ENCODE measurements at places on chromosomes 7 and 10.
A peak's percentile ranks its signal among the peaks of the same experiment; 100 is the strongest.

GRCh38 chr7:151506901-151507382 is 12.8 kb downstream of the RHEB start:
- no peak for DNase-seq

DNA sequence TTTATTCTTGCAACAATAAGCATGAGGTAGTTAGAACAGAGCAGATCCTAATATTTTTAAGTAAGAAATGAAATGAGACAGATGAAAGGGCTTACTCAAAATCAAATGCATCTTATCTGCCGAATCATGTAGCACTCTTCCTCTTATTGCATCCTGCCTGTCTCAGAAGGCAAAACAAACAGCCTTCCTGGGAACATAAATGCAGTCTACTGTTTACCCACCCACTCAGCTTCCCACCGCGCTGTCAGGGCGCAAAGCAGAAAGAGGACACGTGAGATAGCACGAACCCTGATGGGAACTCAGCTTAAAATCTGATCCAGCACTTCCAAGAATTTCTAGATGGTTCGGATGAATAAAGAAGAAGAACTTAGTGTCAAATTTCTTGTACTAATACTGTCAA is 114.4 kb upstream of the CDK1 start:
- DNase-seq = no peak

DNA sequence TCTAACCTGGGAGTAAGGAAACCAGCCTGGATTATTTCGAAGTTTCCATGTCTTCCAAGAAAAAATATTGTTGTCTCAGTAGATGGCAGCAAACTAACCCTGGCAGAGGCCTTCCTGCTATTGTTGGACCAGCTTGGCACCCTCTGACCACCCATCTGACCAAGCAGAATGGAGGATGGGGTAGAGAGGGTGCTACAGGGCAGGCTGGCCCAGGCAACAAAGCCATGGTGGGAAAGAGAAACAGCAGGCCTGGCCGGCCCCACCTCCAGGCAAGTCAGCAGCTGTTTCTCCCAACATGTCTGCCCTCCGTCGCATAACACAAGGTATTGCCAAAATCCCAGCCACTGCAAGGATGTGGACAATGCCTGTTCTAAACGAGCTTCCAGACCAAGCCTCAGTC is 95.0 kb downstream of the FAM53B start:
- no peak for DNase-seq

- no peak for DNase-seq
Observed at GRCh38 chr7:24038993-24039392, 245.0 kb upstream of the NPY start.

DNA sequence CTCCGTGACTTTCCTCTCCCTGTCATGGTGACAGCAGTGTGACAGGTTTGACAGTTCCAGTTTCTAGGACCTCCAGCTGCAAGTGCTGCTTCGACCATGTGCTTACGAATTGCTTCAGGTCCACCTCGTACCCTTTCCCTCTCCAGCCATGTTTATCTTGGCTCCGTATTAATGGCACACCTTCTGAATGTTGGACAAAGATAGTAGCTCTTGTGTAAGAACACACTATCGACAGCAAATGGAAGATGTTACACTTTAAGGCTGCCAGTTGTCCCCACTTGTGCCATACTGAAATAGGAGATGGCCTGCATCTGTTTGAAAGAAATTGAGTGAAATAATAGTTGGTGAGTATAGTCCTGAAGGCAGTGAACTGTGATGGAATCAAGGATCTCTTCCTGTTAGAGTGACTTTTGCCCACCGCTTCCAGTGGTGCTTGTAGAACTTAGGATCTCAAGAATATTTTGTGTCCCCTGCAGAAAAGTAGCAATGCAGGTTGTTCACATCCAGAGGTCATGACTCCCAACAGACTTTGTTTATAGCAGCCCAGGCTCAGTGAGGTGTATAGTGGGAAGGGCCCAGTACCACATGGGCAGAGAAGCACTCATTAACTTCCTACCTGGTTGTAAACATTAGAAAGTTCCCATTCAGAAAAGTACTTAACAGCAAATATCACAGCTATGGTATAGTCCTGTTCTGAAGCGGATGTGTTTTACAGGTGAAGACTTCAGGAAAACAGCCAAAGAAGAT is 629.7 kb upstream of the GALNT17 start:
- DNase-seq = no peak

- DNase-seq = no peak
Observed at GRCh38 chr10:89153971-89154370, 53.1 kb downstream of the CH25H start.

GRCh38 chr10:128463991-128464760 is 338.0 kb upstream of the MKI67 start:
- no peak for DNase-seq

DNA sequence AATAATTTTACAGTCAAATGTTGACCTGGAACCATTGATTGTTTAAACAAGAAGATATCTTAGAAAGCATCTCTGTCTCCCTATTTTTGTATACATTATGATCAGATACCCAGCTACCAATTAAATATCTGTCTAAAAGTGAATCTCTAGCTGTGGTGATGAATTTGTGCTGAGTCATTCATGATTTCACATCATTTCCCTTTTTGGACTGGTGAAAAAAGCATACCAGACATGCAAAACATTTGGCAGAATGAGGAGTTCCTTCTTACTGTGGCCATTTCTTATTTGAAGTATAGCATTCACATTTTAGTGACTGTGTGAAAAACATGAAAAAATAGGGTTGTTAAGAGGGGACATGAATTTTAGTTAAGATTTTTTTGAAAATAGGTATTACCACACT is 98.0 kb upstream of the GATA3 start:
- DNase-seq = peak; percentile 8

- DNase-seq = no peak
Observed at GRCh38 chr10:1536341-1536740, 201.0 kb downstream of the ADARB2 start.

DNA sequence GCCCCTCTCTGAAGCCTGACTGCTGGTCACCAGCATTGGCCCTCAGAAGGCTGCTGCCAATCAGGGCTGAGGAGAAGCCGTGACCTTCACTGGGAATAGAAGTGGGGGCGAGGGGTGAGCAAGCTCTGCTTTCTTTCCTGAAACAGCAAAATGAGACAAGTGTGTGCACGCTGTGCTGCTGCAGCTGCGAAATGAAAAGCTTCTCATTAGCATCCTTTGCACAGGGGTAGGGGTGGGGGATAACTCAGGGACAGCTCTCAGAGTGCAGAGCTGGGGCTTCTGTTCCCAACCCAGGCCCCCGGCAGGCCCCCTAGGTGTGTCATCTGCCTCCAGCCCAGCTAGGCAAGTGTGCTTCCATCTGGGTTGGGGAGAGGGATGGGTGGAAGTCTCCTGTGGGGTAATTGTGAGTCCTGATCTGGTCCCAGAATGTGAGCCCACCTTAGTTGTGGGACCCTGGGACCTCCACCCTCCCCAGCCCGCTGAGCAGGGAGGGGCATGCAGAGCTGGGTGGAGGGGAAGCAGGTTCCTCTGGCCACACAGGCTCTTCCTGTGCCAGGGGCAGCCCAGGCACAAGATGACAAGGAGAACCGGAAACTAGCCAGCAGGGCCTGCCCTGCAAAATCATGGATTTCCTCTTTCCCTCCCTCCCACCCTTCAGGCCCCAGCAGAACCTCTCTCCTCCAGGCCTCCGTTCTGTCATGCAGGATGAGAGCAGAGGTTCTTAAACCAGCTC is 22.2 kb downstream of the ZNF467 start:
- DNase-seq = no peak

- no peak for DNase-seq
Observed at GRCh38 chr10:114629824-114630730, 28.0 kb downstream of the ABLIM1 start.

GRCh38 chr7:110835849-110836248 is 255.1 kb upstream of the LRRN3 start:
- DNase-seq = no peak

Measured in GM12891 (cell line).